ENCODE measurements at places on chromosomes 11 and 22. TPM values are rescaled to one million over a fixed set of nuclear protein-coding genes. Genes with fewer than 3 reads are reported as not detected.

Gene EMID1
- total RNA-seq = 0.50 TPM

Gene FOLH1
- 1.2 TPM for total RNA-seq

Gene KCNQ1
- not detected for total RNA-seq

Gene LGR4
- total RNA-seq = 6.4 TPM

Gene SHANK3
- 0.26 TPM for total RNA-seq

Gene RAB39A
- not detected for total RNA-seq

Gene CCDC83
- under 0.01 TPM for total RNA-seq

Gene KCNE3
- total RNA-seq = 10.8 TPM

Gene CHRM1
- total RNA-seq = not detected

Gene API5
- 69.1 TPM for total RNA-seq

Gene MYO7A
- total RNA-seq = 0.26 TPM

Gene MRGPRX3
- not detected for total RNA-seq

Gene APOBEC3B
- total RNA-seq = 0.77 TPM

Gene ZFP91
- 50.2 TPM for total RNA-seq

Gene MUC2
- not detected for total RNA-seq

Gene MMP3
- 47.1 TPM for total RNA-seq

Gene VSIG10L2
- not detected for total RNA-seq

Gene HEPN1
- not detected for total RNA-seq

Gene MS4A1
- total RNA-seq = not detected

Gene HMOX1
- total RNA-seq = 243 TPM

Gene CARD16
- total RNA-seq = 102 TPM

Gene NEAT1
- total RNA-seq = 177 TPM

Gene MS4A6A
- total RNA-seq = not detected

Gene HEPHL1
- total RNA-seq = not detected

Gene GLYATL1
- total RNA-seq = not detected

Gene ART1
- not detected for total RNA-seq

Gene PDE2A
- 0.50 TPM for total RNA-seq

Gene SH3BP1
- total RNA-seq = 6.2 TPM

Gene OR51E2
- total RNA-seq = not detected

Gene CLCF1
- total RNA-seq = 2.3 TPM

Gene HTR3B
- total RNA-seq = not detected

Gene MS4A8
- total RNA-seq = not detected

Gene OR52I1
- not detected for total RNA-seq

Gene IGF2
- total RNA-seq = 0.17 TPM

Measured in fibroblast of lung (primary cell).